ENCODE measurements at places on chromosomes 2 and 18. TPM values are rescaled to one million over a fixed set of nuclear protein-coding genes. Genes with fewer than 3 reads are reported as not detected.

DNA sequence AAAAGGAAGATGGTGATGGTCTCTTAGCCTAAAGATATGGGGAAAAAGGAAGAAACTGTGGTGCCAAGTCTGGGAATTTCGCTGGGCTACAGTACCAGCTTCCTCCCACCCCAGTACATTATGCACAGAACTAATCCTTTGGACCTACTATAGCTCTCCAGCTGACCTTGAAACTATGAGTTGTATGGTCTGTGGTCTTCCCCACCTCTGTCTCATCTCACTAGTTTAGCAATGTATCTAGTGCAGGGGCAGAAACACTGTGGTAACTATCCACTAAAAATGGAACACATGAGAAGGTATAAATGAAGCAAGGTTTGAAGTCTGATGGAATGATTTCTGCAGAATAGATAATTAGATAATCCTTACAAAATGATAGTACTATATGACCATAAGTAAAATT lies 190.4 kb upstream of the CCDC150 start:
- H3K4me3 ChIP-seq, result no peak overlapping the region
- H3K4me1 ChIP-seq, result no peaks in the 10 kb centered on the region
- DNase-seq, result no peak
- no peak overlapping the region for H3K27ac ChIP-seq
- no peaks in the 10 kb centered on the region for H3K27me3 ChIP-seq

- no peak overlapping the region for H3K4me3 ChIP-seq
- no peaks in the 10 kb centered on the region for H3K36me3 ChIP-seq
- no peak overlapping the region for H3K27ac ChIP-seq
Observed at GRCh38 chr18:48193521-48194492, 215.4 kb downstream of the ZBTB7C start.

- peaks cover 5% of the 10 kb centered on the region for H3K4me1 ChIP-seq
- no peak overlapping the region for H3K27ac ChIP-seq
- H3K27me3 ChIP-seq, result no peaks in the 10 kb centered on the region
- DNase-seq, result no peak
Observed at GRCh38 chr2:8461341-8461740, 220.5 kb upstream of the ID2 start.

GRCh38 chr2:237158194-237158593 lies 72.5 kb downstream of the COPS8 start:
- no peaks in the 10 kb centered on the region for H3K27me3 ChIP-seq
- no peak overlapping the region for H3K27ac ChIP-seq
- no peak for DNase-seq
- no peaks in the 10 kb centered on the region for H3K36me3 ChIP-seq
- H3K4me1 ChIP-seq, result no peaks in the 10 kb centered on the region

IFIH1 gene
- total RNA-seq, result 16.1 TPM

RAB17 gene
- total RNA-seq, result 32.5 TPM

GPR155 gene
- total RNA-seq, result 4.0 TPM

TM4SF20 gene
- 4.2 TPM for total RNA-seq

DPYSL5 gene
- total RNA-seq, result 0.24 TPM

All from colonic mucosa (tissue), 4 donors.